Epithelial cell of proximal tubule (primary cell): ENCODE measurements at places on chromosomes 2 and 18. TPM values are rescaled to one million over a fixed set of nuclear protein-coding genes. Genes with fewer than 3 reads are reported as not detected.

The ZNF512 gene
- total RNA-seq: 26.3 and 27.4 TPM in 2 replicates

The C18orf63 gene
- total RNA-seq: not detected in 2 replicates

The UGT1A9 gene
- total RNA-seq: not detected in 2 replicates

The NOL4 gene
- total RNA-seq: 0.07 and 0.23 TPM in 2 replicates

The SNED1 gene
- total RNA-seq: 0.22 and 0.29 TPM in 2 replicates

The HOXD13 gene
- not detected in 2 replicates for total RNA-seq

The FTCDNL1 gene
- 0.06 and 1.2 TPM in 2 replicates for total RNA-seq

The PECR gene
- total RNA-seq: 12.3 and 16.7 TPM in 2 replicates
